GF-D8 (cell line): ENCODE measurements at places on chromosomes 1 and 21.

DNA sequence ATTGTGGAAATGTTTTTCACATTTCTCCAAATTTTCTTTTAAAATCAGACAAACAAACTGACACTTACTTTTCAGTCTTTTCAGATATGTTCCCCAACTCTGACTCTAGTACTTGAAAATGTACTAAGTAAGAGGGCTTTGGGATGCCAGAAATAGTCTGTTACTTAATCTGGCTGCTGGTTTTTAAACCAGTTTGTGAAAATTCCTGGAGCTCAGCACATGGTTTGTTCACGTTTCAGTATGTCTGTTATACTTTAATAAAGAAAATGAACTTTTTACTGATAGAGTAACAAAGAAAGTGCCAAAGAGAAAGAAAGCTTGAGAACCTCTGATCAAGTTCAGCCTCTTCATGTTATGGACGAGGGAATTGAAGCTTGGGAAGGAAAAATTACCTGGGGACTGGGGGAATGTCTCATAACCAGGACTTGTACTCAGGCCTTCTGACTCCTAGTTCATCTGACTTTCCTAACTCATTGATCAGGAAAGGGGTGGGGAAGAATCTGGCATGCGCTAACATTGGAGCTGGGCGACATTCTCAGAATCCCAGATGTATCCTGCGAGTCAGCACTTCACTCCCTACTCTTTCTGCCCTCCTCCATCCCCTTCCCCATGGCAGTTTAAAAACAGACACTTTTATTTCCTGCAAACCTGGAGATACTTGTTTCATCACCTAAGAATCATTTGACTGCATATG, 30.8 kb upstream of the DNAJC6 start:
- DNase-seq: no peak

GRCh38 chr1:173122958-173123852, 72.5 kb upstream of the TNFSF18 start:
- peak; percentile 15 for DNase-seq

DNA sequence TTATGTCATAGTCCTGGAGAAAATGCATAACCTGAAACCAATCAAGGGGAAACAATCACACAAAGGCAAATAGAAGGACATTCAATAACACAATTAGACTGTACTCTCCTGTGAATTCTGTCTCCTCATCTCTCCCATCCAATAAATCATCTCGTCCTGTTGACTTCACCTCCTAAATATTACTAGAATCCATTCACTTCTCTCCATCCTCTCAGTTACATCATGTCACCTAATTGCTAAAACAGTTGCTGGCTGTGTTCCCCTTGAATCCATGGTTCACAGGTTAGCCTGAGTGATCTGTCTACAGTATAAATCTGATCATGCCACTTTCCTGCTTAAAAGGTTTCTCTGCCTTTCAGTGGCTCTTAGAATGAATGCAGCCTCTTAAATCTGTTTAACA, 220.2 kb downstream of the TGFB2 start:
- no peak for DNase-seq

GRCh38 chr1:238953448-238954010, 432.8 kb upstream of the CHRM3 start:
- DNase-seq: no peak

GRCh38 chr1:236925386-236925785, 78.9 kb downstream of the MT1HL1 start:
- no peak for DNase-seq

- no peak for DNase-seq
These were observed 4.3 kb upstream of the CELA2A start for GRCh38 chr1:15452216-15452615.

GRCh38 chr1:221509575-221510355, 232.1 kb downstream of the DUSP10 start:
- no peak for DNase-seq

- peak; percentile 64 for DNase-seq
These were observed at the start of gene SH2D2A for GRCh38 chr1:156816561-156817328. Gene SH2D2A, minus strand, starts transcription at chr1:156816848. Its CDS starts 140 bp downstream, at chr1:156816708.
